ENCODE measurements at places on chromosomes 11 and 22. TPM values are rescaled to one million over a fixed set of nuclear protein-coding genes. Genes with fewer than 3 reads are reported as not detected.

The LRRC55 gene
- 2.0 TPM for total RNA-seq

- DNase-seq, result no peak
Observed at GRCh38 chr11:7564803-7565202, 51.0 kb downstream of the PPFIBP2 start.

DNA sequence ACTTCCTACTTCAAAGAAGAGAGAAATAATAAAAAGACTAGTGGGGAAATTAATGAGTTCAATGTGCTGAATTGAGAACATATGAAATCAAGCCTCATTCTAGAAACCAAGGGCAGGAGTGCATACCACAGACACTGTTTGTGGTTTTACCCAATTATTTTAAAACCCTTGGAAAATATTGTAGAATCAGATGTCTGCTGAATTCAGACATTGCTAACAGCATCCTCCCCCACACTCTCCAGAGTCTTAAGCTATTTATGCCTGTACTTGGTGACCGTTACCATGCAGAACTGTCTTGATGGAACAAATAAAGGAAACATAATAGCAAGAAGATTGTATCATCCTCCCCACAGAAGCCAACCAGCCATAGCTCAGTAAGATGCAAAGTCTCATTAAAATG, 850.1 kb downstream of the NTM start:
- no peak for DNase-seq

The RAG2 gene
- total RNA-seq, result 195 TPM

GRCh38 chr11:68039526-68040086, 781 bp downstream of the TCIRG1 start:
- DNase-seq, result peak; percentile 14

Data from thymus (tissue), 14 donors.